ENCODE measurements at places on chromosomes 12 and 14. TPM values are rescaled to one million over a fixed set of nuclear protein-coding genes. Genes with fewer than 3 reads are reported as not detected.

MEG3 gene
- total RNA-seq = 165 TPM

ETV6 gene
- 4.7 TPM for total RNA-seq

CMA1 gene
- not detected for total RNA-seq

LRFN5 gene
- 1.3 TPM for total RNA-seq

RAB2B gene
- 29.4 TPM for total RNA-seq

PITPNM2 gene
- total RNA-seq = 1.8 TPM

KLRB1 gene
- not detected for total RNA-seq

CLEC2D gene
- total RNA-seq = 0.36 TPM

BTBD6 gene
- 53.6 TPM for total RNA-seq

ENDOU gene
- total RNA-seq = 0.18 TPM

NID2 gene
- total RNA-seq = 648 TPM

NRDE2 gene
- 5.1 TPM for total RNA-seq

KRT73 gene
- total RNA-seq = not detected

FGF6 gene
- total RNA-seq = not detected

PIP4K2C gene
- total RNA-seq = 19.4 TPM

DGLUCY gene
- total RNA-seq = 24.1 TPM

LBHD2 gene
- not detected for total RNA-seq

LTBR gene
- 203 TPM for total RNA-seq

DIO2 gene
- total RNA-seq = 4.0 TPM

SERPINA6 gene
- total RNA-seq = not detected

KLRD1 gene
- total RNA-seq = not detected

DIO3 gene
- total RNA-seq = not detected

GPRC5A gene
- 20.3 TPM for total RNA-seq

LAG3 gene
- total RNA-seq = 0.16 TPM

GALNT16 gene
- 1.4 TPM for total RNA-seq

CEBPE gene
- not detected for total RNA-seq

PTPRO gene
- 0.18 TPM for total RNA-seq

CLBA1 gene
- total RNA-seq = 4.9 TPM

ALX1 gene
- not detected for total RNA-seq

KRT71 gene
- total RNA-seq = not detected

NRL gene
- not detected for total RNA-seq

SYCP3 gene
- total RNA-seq = not detected

All from cardiac atrium fibroblast (primary cell).